ENCODE measurements at places on chromosomes 6 and 20.

DNA sequence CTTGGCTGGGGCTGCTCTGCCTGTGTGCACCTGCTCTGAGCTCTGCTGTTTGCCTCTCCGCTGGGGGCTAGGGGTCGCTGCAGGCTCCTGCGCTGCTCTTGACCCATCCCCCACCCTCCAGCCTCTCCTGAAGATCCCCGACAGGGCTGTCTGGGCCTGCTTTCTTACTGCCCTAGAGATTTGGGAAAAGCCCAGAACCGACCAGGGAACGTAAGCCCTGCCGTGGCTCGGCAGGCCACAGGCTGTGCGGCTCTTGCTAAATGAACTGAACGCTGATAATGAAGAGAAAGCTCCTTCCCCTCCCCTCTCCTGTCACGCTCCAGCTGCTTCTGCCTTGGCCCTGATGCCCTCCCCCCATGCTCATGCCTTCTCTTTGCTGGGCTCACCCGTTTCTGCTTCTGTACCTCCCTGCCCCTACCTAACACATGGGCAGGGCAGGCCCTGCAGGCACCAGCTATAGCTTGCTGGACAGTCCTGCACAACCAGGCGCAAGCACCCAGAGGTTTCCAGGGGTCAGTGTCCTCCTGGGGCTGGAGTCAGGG lies 32.0 kb upstream of the PCMTD2 start:
- no peak for DNase-seq

DNA sequence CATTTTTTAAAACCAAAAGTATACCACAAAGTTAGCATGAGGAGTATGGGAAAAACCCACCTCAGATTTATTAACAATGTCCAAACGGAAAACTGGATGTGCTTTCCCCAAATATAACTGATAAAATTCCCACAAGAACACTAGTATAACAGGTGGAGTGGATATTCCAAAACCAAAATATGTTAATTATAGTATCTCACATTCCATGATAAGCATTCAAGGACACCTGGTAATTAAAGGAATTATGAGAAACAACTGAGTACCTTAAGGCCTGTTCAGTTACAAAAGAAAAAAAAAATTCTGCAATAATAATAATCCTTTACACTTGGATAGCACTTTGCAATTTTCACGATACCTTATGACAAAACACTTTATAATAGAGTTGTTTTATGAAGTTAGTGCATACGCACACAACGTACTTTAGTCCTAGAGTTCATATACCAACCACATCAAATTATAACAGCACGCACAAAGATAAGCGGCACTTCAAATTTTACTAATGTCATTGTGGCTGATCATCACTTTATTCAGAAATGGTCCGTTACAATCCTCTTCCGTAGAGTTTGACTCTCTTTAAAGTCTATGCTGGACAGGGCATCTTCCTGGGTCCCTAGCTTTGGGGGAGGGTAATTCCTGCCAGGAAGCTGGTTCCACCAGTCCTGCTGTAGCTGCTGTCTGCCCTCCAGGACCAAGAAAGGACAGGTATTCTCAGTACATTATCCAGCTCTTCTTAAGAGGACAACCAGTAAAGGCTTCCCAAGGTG lies 1.7 kb downstream of the CDK19 start:
- no peak for DNase-seq

GRCh38 chr6:106439459-106439858 lies 78.9 kb downstream of the CRYBG1 start:
- no peak for DNase-seq

- no peak for DNase-seq
Measured at GRCh38 chr6:129112591-129112990, 229.7 kb downstream of the LAMA2 start.

DNA sequence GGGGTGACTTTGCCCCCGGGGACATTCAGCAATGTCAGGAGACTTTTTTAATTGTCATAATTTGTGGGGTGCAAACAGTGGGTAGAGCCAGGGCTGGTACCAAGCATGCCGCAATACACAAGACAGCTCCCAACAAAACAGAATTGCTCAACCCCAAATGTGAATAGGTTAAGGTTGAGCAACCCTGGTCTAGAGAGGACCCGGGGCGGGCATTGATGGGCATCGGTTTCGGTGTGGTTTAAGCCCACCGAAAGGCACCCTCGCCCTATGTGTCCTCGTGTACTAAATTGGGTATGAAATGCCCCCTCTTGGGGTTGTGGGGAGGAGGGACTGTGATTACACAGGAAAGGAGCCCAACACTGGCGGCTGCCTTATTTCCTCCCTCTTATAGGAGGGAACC lies 36.0 kb downstream of the KIAA1755 start:
- DNase-seq: no peak

- DNase-seq: no peak
Measured at GRCh38 chr6:55957961-55958422, 82.6 kb upstream of the BMP5 start.

DNA sequence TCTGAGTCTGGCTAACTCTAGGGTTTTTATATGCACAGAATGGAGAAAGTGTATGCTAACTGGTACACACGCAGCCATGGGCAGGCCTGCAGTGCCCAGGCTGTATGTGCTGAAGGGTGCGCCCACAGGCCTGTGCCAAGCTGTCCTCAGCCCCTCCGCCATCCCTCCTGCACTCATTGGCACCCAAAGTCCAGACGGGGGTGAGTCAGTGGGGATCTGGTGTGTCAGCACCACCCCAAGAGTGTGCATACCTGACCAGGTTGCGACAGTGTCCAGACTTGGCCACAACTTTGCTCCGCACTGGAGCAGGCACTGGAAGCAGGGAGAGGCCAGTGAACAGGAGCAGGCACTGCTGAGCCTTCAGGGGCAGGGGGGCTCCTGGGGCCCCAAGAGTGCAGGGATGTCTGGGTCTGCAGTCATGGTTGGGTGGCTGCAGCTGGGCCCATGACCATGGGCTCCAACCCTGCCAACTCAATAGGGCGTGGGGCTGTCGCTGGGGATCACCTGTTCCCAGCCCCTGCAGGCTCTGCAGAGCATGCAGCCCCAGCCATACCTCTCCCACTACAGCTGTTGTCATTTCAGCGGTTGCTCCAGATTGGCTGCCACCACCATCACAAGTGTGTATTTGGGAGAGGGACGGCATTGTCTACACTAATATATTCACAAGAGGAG lies 717.8 kb downstream of the EPHA7 start:
- DNase-seq: no peak

DNA sequence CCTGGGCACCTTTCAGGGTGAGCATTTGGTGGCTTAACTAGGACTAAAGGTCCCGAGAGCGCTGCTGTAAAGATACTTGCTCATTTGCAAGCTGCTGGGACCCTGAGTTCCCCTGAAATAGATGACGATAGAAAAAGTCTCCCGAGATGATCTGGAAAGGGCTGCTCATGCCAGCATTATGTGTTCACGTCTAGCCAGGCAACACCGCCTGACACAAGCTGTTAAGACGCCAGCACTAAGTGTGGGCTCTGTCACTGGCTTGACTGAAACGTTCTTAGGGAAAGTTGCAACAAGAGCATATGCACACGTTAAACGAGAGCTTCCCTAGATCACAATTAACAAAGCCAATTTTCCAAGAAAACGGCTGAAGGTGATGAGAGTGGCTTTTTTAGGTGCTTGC lies 113.7 kb downstream of the SLC23A2 start:
- no peak for DNase-seq

- no peak for DNase-seq
Measured at GRCh38 chr6:79250107-79250514, 15.6 kb upstream of the HMGN3 start.

GRCh38 chr6:905556-905955 lies 212.6 kb upstream of the EXOC2 start:
- DNase-seq: no peak

- DNase-seq: no peak
Measured at GRCh38 chr6:149862922-149863697, 1.0 kb downstream of the LRP11 start.

- DNase-seq: no peak
Measured at GRCh38 chr20:19495905-19496703, 262.0 kb upstream of the RIN2 start.

GRCh38 chr20:49543858-49544437 lies 24.0 kb downstream of the PTGIS start:
- no peak for DNase-seq

- no peak for DNase-seq
Measured at GRCh38 chr6:15073883-15074465, 171.9 kb upstream of the JARID2 start.

- no peak for DNase-seq
Measured at GRCh38 chr6:157095569-157095968, 227.8 kb downstream of the TMEM242 start.

DNA sequence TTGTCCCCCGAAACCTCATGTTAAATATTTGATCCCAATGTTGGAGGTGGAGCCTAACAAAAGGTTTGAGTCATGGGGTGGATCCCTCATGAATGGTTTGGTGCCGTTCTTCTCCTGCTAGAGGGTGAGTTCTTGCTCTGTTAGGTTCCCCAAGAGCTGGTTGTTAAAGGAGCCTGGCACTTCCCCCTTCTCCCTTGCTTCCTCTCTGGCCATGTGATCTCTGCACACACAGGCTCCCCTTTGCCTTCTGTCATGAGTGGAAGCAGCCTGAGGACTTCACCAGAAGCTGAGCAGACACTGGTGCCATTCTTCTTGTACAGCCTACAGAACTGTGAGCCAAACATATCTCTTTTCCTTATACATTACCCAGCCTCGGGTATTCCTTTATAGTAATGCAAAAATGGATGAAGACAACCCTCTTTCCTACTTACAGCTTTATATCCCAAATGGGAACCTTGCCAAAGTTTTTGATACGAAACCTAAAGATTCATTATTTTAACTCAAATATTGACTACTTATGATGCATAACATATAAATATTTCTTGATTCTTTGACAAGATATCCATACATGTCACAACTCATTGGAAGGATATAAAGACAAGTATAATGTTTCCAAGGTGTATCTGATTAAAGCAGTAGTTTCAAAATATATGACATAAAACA lies 61.0 kb downstream of the RNF182 start:
- peak; percentile 27 for DNase-seq

All from GDM1 (cell line).